ENCODE measurements at places on chromosomes 7 and 10. TPM values are rescaled to one million over a fixed set of nuclear protein-coding genes. Genes with fewer than 3 reads are reported as not detected.

The WIPF3 gene
- total RNA-seq, result 30.7 TPM

DNA sequence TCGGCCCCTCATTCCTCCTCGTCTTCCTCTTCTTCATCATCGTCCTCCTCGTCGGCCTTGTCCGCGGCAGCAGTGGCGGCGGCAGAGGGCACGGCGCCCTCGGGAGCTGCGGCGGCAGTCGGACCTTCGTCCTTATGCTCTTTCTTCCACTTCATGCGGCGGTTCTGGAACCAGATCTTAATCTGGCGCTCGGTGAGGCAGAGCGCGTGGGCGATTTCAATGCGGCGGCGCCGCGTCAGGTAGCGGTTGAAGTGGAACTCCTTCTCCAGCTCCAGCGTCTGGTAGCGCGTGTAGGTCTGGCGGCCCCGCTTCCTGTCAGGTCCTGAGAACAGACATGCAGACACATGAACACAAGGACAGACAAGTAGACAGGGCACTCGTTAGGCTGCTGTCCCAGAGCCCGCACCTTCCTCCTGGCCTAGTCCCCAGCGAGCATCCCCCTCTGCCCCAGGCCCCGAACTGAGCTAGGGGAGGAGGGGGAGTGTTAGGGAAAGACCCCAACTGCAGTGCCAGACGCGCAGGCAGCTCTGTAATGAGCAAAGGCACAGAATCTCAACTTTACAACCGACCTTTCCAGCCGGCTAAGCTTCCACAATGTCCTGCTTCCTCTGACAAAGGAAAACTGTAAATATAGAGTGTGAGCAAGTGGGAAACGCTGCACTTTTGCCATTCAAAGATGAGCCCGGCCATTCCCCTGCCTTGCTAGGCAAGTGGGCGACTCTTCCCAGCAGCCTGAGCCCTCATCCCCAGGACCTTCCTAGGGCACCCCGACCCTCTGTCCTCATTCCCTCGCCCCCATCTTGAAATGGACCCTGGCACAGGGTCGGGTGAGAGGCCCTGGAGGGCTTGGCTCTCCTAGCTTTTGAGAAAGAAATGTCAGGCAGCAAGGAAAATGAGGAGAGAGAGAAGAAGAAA, 1.3 kb downstream of the HOXA7 start:
- peak; percentile 17 for DNase-seq

- no peak for DNase-seq
Measured at GRCh38 chr7:12211711-12212485, 804 bp downstream of the TMEM106B start.

GRCh38 chr7:36084485-36085091, 68.5 kb upstream of the EEPD1 start:
- DNase-seq, result peak; percentile 49

The MUC3A gene
- total RNA-seq, result 0.36 TPM

- DNase-seq, result no peak
Measured at GRCh38 chr10:104016661-104017060, 49.7 kb downstream of the SLK start.

- DNase-seq, result no peak
Measured at GRCh38 chr10:25852364-25852941, 81.6 kb upstream of the MYO3A start.

- DNase-seq, result no peak
Measured at GRCh38 chr10:24825551-24825950, 101.9 kb upstream of the ARHGAP21 start.

- no peak for DNase-seq
Measured at GRCh38 chr10:74544106-74544505, 282.3 kb upstream of the KAT6B start.

The PDZD8 gene
- 19.7 TPM for total RNA-seq

The UPP1 gene
- 11.7 TPM for total RNA-seq

The HGF gene
- total RNA-seq, result 3.7 TPM

The RBP3 gene
- not detected for total RNA-seq

DNA sequence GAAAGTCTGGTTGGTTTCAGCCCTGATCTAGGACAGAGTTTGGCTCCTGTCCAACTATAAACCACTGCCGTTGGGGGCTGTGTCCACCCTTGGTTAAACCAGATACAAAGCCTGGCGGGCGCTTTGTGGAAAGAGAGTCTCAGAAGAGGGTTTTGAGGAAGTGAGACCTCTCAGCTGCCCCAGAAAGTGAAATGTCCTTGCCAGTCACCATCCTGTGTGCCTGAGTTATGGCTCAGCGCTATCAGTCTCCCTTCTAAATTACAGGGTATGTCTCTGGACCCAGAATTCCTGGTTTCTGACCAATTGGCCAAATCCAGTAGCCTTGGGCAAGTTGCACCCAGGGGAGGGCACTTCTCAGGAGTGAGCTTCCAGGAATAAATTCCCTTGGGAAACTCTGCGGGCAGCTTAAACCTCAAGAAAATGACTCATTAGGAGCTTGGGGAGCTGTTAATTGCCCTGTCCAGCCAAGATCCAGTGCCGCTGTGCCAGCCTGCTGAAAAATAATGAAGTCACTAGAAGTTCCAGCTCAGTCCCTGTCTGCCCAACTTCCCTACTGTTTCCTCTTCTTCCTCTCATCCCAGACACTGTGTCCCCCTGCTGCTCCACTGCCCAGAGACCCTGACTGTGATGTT, 66.7 kb upstream of the PDZD8 start:
- DNase-seq, result no peak

- DNase-seq, result no peak
Measured at GRCh38 chr10:75035975-75036708, 75.3 kb upstream of the SAMD8 start.

DNA sequence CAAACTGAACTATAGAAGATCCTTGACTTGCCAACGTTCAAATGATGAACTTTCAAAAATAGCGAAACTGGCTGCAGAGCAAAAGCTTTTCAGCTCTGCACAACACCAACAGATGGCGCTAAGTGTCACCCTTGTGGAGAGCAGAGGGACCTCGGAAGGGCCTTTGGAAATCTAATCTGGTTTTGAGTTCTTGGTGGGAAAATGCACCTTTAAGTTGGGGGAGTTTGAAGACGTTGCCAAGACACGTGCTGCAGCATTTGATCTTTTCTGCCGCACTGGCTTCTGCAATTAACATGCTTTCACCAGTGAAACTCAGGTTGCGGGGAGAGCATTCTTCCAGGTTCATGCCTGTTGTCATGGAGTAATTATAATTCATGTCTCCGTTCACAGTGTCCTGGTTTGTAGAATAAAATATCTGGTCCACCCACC, 26.3 kb upstream of the WDR11 start:
- no peak for DNase-seq

- no peak for DNase-seq
Measured at GRCh38 chr10:22704471-22704911, 9.9 kb downstream of the PIP4K2A start.

- peak; percentile 38 for DNase-seq
Measured at GRCh38 chr10:132383751-132384196, 13.2 kb upstream of the PWWP2B start.

DNA sequence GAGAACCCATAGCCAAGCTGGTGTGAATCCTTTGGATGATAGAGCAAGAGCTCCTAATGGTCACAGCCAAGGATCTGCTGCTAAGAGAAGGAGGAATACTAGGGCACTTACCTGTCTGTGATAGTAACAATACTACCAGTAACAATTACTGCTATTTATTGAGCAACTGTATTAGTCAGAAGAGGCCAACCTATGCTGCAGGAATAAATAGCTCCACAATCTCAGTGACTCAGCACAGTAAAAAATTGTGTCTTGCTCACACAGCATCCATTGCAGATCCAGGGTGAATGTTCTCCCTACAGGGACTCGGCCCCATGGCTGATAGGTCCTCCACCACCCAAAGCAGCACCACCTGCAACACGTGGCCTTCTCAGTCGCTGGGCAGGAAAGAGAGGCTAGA, 257.6 kb upstream of the ZMIZ1 start:
- no peak for DNase-seq

DNA sequence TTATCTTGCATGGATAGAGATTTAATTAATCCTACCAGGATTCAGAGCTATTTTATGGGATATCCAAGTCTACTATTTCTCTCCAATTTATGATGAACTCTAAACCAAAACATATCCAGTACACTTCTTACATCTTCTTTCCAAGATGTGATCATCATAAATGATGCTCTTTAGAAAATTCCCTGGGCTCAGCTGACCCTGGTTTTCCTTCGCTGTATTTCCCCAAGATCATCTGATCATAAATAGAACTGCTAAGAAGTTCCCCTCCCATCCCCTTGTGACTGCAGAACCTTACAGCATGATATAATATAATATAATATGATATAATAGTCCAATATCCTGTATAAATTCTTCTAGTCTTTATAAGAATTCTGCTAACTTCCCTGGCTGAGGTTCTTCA, 114.6 kb upstream of the LYZL2 start:
- DNase-seq, result no peak

DNA sequence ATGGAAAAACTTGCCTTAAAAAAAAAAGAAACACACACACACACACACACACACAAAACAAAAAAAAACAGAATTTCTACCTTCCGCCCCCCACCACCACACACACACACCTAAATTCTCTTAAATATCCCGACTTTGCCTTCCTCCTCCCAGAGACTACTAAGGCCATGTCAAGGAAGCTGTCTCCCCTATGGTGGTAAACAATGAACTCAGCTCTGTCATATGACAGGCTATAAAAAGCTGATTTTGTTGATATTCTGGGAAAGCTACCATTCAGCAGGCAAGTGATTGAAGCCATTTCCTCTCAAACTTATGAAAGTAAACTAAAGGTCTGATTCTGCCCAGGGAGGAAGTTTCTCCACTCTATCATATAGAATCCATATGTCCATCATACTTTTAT, 471.0 kb downstream of the GFRA1 start:
- DNase-seq, result no peak

The SPDYE1 gene
- total RNA-seq, result not detected

DNA sequence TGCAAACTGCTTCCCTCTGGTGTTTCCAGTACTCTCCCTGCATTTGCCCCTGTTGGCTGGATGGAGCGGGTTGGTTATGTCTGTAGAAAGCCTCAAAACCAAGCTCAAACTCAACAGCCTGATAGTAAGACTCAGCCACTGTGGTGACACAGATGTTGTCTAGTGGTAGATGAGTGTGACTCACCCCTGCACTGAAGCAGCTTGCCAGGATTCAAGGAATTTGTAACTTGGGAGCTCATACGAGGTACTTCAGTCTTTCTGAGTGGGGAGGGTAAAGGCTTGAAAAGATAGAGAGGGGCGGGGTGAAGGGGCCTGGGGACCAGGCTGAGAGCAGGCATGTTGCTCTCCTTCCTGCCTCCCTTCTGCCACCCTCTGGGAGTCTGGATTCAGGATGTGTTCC, 22.9 kb upstream of the AQP1 start:
- DNase-seq, result peak; percentile 48

GRCh38 chr7:30934225-30934624, 22.6 kb downstream of the AQP1 start:
- no peak for DNase-seq

- DNase-seq, result no peak
Measured at GRCh38 chr7:42159130-42159529, 77.9 kb downstream of the GLI3 start.

GRCh38 chr10:131841131-131841660, 59.6 kb upstream of the PPP2R2D start:
- DNase-seq, result no peak

DNA sequence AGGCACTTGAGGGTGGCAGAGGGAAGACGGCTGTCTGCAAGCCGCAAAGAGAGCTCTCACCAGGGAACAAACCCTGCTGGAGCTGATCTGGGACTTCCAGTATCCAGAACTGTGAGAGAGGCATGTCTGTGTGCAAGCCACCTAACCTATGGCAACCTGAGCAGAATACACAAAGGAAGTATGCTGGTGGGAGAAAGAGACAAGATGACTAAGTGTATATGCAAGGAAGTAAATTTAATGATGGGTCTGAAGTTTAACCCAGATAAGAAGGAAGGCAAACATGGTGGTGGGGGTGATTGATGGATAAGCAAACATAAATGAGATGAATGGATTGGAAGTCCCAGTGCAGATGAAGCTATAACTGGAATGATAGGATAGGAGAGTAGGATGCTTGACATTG, 293.3 kb downstream of the TWIST1 start:
- DNase-seq, result no peak

DNA sequence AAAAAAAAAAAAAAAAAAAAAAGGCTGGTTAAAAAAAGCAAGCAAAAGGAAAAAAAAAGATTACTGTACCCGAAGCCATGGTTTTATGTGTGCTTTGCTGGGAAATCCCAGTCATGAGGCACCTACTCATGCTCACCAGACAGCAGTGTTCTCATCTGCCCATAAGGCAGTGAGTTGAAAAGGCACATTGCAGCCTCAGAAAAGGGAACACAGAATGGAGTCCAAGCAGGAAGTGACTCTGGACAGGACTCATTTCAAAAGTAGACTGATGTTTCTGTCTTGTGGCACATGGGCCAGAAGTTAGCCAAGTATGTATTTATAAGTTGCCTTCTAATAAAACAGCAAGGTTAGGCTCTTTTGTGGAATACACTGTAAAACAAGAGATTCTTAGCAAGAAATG, 40.2 kb downstream of the PDSS1 start:
- no peak for DNase-seq

GRCh38 chr7:129170441-129171021, 17.9 kb upstream of the SMO start:
- DNase-seq, result no peak

- no peak for DNase-seq
Measured at GRCh38 chr7:100887516-100888290, 1.8 kb downstream of the UFSP1 start.

The ITGB8 gene
- 0.12 TPM for total RNA-seq

DNA sequence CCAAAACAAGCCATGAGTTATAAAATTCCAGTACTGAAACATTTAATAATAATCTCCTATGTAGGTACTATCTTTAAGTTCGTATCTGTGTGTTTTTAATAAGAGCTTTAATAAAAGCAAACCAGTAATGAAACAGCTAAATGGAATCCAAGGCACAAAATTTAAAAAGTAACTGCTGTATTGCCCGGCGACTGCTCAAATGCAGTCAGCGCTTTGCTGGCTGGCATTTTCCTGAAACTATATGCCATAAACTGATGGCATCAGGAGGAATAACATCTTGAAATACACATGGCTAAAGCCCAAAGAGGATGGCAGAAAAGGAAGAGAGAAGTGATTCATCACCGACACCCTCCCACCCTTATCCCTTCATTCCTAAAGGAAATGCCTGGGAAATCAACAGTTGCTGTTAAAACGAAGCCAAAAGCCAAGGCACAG, 133.1 kb downstream of the CUBN start:
- DNase-seq, result no peak

GRCh38 chr7:904847-905246, 28.5 kb downstream of the GET4 start:
- DNase-seq, result peak; percentile 48

DNA sequence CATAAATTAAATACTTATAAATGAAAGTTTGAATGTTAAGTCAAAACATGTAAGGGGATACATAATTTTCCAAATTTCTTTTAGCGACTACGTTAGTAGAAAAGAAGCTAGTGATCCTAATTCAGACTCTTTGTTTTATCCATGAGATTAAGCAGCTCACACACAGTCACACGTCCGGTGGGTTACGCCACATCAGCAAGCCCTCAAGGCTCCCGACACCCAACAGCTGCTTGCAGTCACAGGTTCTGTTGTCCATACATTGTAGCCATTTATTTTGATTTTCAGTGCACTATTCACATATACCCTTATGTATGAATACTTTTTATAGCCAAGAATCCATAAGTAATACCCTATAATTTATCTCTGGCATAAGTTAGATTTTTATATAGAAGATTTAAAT, 39.5 kb downstream of the XRCC2 start:
- DNase-seq, result no peak
